Sciatic nerve (tissue), 2 donors: ENCODE measurements at places on chromosomes 12 and 14.
A peak's percentile ranks its signal among the peaks of the same experiment; 100 is the strongest.

GRCh38 chr12:66055837-66056319 lies 74.7 kb downstream of the LLPH start:
- no peak for DNase-seq

- no peak for DNase-seq
Measured at GRCh38 chr12:116837097-116837496, 44.1 kb downstream of the HRK start.

DNA sequence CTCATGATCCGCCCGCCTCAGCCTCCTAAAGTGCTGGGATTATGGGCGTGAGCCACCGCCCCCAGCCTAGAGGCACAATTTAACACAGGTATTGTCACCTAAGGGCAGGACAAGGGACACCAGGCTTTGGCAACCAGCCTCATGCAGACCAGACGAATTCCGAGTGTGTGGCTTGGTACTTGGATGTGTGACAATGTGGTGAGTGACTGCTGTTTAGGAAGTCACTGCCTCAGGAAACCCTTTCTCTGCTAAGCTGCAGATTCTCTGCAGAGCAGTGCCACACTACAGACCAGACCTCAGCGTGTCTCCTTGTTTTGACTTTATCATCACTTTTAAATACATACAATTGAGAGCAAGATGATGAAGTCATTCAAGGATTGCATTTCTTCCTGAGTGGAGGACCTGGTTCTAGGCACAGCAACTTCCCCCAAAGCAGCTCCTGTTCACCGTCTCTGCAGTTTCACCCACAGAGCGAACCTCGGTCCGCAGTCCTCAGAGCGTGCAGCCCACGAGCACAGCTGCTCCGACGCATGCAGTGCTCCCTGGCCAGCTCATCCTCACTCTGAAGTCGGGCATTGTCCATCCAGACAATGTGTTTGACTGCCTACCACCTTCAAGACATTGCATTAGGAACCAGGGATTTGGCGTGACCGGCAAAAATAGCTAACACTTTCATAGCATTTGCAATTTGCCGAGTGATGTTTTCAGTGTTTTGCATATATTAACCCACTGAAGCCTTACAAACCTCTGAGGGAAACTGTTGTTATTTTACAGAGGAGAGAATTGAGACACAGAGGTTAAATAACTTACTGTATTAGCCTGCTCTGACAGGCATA lies 235.2 kb downstream of the CHST11 start:
- no peak for DNase-seq

- DNase-seq = no peak
Measured at GRCh38 chr12:76952995-76953394, 74.2 kb upstream of the CSRP2 start.

GRCh38 chr14:87868920-87869319 lies 124.1 kb downstream of the GALC start:
- DNase-seq = no peak

GRCh38 chr12:102726686-102727085 lies 190.4 kb downstream of the PAH start:
- DNase-seq = no peak

DNA sequence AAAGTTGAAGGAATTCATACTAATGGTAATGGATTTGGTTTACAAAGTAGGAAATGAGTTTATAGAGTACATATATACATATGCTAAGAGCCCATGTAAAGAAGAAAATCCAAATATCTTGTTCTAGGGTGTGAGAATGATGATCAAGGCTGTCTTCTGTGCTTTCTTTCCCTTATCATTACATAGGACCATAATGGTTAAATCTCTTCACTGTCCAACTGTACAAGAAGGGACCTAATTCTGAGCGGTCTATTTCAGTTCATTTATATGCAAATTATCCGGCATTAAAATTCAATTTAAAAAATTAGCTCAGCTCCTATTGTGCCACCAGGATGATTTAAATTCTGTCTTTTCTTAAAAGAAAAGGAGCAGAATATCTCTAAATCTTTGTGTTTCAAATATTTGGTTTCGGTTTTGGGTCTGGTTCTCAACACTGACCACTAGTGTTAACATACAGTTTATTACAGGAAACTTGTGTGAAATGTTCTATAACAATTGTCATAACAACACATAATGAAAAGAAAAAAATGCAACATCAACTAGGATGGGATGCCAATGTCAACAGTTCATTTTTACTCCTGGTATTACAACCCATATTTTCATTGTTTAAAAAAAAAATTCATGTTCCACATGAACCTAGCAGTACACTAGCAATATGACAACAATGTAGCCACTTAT lies 16.8 kb downstream of the OR4K1 start:
- no peak for DNase-seq

DNA sequence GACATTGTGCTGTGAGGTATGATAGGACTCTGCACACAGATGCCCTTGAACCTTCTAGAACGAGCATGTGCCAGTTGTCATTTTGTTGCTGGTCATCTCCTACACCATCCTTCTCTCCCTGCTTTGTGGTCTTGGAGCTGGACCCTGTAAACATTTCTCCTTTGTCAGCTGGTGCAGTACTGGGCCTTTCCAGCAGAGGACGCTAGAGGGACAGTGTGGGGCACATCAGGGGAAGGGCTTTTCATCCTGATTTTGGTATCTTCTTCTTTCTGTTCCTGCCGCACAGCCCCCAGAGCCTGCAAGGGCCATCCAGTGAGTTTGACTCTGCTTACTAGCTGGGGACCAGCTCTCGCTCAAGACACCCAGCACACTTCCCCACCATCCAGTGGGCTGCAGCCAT lies 484.6 kb downstream of the AACS start:
- DNase-seq = no peak

DNA sequence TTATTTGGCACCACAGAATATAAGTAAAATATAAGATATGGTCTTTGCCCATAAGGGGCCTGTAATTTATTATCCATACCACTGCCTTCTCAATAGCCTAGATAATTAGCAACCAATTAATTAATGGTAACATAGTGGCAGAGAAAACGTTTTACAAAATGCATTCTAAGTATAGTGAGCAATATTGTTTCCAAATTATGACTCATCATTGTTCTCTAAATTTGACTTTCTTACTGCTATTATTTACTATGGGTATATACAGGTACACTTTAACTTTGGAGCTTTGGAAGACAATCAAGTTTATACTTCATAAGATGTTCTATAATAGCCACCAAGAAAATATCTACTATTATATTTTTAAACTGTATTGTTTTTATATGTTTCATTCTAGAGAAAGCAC lies 26.7 kb downstream of the DCP1B start:
- no peak for DNase-seq

DNA sequence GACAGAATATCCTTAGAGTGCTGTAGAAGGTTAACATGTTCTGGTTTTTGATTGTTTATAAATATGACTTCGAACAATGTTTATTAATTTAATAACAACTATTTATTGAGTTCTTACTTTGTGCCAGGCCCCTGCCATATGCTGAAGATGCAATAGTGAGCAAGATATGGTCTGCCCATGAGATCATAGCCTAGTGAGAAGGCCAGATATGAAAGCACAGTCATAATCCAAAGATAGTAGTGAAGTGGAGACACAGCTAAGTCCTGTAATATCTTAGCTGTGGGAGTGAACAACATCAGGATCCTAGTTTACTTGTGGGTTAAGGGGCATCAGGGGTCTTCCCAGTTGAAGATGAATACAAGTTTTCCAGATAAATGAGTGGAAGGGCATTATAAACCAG lies 189.4 kb upstream of the FBXO33 start:
- DNase-seq = no peak

GRCh38 chr12:75720812-75721641 lies 209.6 kb upstream of the KRR1 start:
- no peak for DNase-seq

DNA sequence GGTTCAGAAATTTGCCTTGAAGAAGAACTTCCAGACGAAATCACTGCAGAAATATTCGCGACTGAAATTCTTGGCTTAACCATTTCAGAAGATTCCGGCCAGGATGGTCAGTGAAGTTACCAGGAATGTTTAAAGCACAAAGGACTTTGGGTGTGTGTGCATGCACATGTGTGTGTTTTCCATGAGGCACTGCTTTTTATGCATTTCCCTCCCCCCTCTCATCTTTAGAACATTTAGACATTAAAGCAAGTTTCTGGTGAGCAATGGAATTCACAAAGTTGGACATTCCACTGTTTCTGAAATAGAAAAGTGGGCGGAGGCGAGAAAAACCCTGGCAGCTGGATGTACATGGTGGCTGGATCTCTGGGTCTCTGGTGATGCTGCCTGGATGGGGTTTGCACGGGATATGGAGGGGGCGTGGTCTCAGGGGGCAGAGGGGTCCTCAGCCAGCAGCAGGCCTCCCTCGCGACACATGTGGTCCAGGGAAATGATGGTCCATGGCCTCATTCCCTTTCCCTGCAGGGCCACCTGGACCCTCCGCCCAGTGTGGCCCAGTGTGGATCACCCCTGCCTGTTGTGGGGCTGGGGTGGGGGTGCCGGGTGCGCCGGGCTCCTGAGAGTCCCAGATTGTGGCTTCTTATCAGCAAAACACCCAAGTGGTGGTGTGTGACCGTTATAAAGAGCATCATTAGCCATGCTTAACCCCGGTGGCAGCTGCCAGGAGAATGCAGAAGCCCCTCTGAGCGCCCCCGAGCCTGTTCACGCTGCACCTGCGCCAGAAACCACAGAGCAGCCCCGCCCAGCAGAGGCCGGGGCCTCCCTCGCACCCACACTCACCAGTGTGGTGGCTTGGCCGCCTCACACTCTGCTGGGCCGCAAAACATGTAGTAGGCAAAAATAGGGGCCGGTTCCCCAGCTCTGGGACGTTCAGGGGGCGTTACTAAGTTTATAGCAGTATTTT lies 17.8 kb upstream of the BCL7A start:
- DNase-seq = no peak

GRCh38 chr12:23169696-23170013 lies 544.7 kb downstream of the ETNK1 start:
- DNase-seq = no peak

DNA sequence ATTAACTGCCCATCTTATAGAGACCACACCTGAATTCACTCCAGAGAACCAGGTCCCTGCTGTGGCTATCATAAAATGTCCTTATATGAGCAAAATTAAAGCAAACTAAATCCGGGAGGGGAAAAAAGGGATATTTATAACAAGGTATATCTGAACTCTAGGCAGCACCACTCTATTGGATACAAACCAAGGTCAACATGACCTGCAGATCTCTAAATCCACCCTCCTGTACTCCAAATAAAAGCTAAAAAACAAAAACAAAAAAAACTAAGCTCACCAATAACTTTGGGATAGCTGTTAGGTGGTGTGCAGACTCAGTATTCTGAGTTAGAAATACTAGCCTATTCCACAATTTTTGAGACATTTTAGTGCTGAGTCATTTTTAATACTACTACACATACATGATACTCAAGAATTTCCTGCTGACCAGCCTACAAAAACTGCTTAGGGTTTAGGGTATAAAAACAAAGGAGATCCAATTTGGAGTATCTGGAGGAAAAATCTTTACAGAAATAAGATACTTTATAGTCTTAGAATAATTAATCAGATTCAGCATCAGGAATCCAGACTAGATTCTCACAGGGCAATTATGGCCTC lies 46.6 kb upstream of the LTBP2 start:
- DNase-seq = no peak

DNA sequence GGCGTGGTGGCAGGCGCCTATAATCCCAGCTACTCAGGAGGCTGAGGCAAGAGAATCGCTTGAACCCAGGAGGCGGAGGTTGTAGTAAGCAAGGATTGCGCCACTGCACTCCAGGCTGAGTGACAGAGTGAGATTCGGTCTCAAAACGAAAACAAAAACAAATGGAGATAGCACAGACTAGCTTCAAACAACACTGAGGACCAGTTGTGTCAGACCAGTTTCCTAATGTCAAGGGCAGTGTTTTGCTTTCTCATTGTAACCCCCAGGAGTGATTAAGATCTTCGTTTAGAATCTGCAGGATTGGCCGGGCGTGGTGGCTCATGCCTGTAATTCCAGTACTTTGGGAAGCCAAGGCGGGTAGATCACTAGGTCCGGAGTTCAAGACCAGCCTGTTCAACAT lies 18.5 kb downstream of the RPGRIP1 start:
- no peak for DNase-seq

DNA sequence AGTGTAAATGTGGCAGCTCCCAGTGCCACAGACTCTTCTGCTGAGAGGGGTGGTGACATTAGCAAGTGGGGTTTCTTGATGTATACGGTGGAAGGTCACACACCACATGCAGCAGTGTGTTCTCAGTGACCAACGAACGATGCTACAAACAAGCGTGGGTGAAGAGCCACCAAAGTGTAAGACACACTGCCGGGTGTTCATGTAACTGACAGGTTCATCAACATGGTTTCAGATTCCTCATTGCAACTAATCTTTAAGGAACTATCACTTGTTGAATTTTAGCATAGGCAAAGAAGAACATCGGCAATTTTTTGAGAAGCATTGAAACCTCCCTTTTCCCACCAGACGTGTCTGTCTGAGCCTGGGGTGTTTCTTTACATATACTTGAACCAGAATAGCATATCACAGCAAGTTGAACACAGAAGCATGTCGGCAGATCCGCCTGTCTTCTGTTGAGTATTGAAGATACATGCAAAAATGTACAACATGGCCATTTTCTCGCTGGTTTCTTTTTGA lies 58.8 kb downstream of the PPP2R5C start:
- no peak for DNase-seq

DNA sequence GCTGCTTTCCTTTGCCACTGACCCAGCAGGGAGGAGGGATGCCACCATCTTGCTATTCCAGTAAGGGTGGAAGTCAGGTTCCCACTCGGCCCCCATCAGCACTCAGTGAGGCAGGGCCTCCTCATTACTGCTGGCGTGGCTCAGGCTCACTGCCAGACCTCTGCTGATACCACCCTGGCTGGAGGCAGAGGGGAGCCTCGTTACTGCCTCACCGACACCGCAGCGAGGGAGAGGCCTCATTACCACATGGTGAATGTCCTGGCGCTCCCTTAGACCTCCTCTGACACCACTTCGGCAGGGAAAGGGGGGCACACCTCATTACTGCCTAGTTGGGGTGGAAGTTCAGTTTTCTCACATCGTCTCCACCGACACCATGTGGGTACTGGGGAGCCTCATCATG lies 354.1 kb downstream of the CACNA1C start:
- peak; percentile 31 for DNase-seq

GRCh38 chr12:38601949-38602348 lies 285.4 kb downstream of the ALG10B start:
- DNase-seq = no peak

DNA sequence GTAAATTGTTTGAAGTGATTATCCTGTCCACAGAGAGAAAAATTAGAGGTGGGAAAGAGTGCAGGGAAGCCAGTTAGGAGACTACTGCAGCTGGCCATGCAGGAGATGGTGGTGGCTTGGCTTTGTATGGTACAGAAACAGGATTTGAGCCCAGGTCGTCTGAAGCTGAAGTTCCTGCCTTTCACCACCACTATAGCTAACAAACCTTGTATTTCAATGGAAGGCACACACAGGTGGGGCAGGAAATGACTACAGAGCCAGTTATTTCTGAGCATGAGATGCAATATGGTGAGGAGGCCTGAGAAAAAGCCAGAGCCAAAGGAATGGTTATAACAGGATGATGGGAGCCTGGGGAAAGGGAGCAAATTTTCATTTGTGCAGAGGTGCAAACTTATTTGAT lies 103.9 kb downstream of the BTG1 start:
- no peak for DNase-seq

GRCh38 chr14:94284221-94284620 lies 8.8 kb downstream of the SERPINA10 start:
- no peak for DNase-seq
